Activated naive CD4-positive, alpha-beta T cell treated with anti-CD3 and anti-CD28 coated beads for 36 hours (primary cell): ENCODE measurements at places on chromosomes 3 and 15. TPM values are rescaled to one million over a fixed set of nuclear protein-coding genes. Genes with fewer than 3 reads are reported as not detected.
A peak's percentile ranks its signal among the peaks of the same experiment; 100 is the strongest.

DNA sequence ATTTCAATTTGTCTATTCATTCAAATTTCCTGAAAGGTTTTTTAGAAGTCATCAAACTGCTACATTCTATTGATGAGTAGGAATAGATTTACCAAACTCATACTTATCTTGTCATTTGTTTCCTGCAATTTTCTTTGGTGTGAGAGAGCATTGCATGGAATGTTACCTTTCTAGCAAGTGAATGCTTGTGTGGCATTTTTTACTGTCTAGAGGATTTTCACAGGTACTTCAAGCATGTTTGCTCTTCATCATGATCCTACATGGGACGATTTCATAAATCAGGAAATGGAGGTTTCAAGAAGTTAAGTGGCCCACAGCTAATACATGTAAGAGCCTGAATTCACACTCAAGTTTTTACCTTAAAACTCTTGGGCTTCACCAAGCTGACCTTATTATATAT lies 26.1 kb downstream of the TGFBR2 start:
- DNase-seq: no peak

DNA sequence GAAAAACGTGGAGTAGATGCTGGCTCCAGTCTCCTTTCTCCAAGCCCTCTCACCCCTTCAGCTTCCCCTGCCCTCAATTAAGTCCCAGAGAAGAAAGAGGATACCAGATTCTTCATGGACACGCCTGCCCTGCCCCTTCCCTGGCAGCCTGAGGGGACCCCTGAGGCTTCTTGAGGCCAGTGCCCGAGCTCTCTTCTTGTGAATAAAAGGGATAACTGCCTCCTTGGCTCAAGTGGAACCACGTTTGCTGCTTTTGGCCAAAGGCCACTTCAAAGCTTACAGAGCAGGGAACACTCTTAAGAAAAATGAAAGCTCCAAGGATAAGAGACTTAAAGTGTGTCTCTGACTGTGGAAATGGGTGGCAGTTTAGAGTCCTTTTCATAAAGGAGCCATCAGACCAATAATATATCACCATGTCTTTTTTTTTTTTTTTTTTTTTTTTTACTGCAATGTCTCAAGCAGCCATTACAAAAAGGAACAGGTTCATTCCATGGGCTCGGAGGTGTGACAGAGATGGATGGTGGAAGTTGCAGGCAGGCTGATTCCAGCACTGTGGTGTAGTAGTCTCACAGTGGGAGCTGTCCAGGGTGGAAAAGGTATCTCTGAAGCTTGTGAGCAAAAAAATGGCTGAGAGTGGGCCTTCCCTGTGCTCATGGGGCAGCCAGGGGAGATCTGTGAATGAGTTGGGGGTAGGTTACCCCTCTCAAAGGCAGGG lies 108.8 kb downstream of the SEMA5B start:
- no peak for DNase-seq

DNA sequence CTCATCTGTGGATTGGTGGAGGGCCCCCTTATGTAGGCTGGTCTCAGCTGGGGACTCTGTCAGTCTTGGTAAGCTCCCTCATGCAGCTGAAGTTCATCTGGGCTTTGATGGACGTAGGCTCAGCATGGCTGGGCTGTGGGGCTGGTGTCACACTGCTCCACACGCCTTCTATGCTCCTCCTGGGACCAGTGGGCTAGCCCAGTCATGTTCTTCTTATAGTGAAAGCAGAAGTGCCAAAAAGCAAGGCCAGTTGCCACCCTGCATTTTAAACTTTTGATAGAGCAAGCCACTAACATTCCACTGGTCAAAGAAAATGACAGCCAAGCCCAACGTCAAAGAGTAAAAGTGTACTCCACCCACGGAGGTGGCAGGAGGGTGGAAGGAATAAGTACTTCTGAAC lies 165.5 kb downstream of the MEX3B start:
- no peak for DNase-seq

DNA sequence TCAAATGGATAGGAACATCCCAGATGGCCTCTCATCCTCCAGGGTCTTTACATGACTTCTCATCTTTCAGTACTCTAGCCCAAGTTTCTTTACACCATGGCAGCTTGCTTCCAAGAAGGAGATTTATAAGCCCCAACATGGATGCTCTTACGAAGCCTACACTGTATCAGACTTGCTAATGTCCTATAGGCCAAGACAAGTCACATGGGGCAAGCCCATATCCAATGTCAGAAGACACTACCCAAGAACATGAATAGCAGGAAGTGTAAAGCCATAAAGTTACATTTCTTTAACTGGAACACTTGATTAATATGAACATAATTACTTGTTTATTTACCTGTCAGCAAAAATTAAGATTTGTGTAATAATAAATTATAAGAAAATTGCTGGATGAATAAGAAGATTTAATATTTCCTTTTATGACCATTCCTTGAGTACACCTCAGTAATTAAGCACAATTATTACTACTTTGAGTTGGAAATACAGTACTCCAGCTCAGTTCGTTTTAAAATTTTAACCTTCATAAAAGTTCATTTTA lies 5.1 kb downstream of the SPESP1 start:
- no peak for DNase-seq

DNA sequence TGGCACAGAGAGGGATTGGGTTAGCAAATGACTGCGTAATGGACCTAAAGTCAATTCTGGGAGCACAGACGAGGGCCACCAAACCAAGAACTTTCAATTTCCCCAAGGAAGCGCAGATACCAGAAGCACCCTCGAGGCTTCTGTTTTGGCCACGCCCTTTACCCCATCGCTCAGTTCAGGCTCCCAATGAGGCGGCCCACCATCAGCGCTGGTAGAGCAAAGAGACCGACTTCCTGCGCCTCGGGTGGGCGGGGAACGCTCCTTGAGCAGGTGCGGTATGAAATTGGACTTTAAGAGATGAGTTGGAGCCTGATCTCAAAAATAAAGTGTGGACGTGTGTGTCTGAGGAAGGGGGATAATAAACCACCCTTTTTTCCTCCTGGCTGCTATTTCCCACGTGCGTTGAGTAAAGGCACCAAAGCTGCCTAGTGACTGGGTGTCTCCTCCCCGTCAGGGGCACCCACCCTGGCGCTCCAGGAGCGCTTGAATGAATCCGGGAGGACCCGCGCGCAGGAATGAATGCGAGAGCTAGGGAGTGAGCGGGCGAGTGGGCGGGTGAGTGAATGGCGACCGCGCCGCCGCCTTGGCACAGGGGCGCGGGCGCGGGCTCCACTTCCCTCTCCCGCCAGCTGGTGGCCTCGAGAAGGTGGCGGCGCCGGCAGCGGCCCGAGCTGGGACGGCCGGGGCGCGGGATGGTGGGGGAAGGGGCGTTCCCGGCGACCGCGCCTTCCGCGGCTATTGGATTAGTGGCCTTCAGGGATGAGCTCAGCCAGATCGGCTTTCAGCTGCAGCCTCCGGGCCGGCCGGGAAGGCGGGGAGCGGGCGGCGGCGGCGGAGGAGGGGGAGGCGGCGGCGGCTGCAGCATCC lies at the start of gene SPSB4:
SPSB4 (plus strand) TSS at position 772 of the 867 bp plus-strand sequence. CDS start 14,758 bp downstream, outside the sequence.
- peak; percentile 28 for DNase-seq

DNA sequence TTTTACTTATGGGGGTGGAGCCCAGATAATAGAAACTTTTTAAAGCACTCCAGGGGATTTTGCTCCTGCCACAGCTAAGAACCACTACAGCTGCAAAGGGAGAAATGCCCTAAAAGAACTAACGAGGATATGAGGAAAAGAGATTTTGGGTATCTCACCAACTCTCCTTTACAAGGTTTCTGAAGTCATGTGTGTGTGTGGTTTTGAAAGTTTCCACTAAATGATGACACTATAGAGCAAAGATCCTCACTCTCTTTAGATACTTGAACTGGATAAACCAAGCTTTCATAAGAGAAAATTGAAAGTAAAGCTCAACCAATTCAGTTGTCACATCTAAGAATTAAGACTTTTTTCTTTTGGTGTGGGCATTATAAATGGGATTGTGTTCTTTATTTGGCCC lies 455.3 kb upstream of the ALCAM start:
- no peak for DNase-seq

DNA sequence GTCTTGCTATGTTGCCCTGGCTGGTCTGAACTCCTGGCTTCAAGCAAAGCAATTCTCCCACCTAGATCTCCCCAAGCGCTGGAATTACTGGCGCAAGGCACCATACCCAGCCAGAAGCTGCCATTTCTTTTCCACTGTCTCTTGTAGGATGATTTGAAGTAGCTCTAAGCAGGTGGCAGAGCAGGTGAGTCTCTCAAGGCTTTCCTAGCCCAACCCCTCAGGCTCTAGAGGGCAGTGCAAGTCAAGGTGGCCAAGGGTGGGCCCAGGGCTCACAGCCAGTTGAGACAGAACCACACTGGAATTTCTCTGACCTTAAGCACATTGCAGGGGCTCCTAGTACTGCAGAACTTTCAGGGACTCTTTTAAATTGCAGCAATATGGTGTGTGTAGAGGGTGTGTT lies 15.6 kb upstream of the DAG1 start:
- peak; percentile 30 for DNase-seq

- DNase-seq: peak; percentile 46
Observed at GRCh38 chr3:50604628-50605588, 6.7 kb downstream of the CISH start.

DNA sequence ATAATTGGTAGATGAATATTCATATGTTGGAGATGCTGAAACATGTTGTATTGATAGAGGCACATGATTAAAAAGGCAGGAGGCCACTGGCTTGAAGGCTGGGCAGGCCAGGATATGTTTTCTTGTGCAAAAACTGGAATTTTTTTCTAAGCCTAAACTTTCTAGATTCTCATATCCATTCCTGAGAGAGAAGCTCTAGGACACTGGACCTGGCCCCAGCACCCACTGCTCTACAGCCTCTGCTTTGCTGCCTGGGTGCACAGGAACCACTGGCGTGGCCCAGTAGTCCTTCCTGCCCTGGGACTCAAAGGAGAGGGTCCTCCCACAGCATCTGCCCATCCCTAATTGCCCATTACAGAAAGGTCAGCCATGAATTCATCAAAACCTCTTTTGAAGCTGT lies 58.1 kb upstream of the APEH start:
- no peak for DNase-seq

GRCh38 chr3:2352134-2352762 lies 253.6 kb downstream of the CNTN4 start:
- no peak for DNase-seq

GRCh38 chr15:98958918-98959639 lies 48.5 kb downstream of the PGPEP1L start:
- DNase-seq: no peak

- no peak for DNase-seq
Observed at GRCh38 chr3:13706886-13707285, 158.0 kb downstream of the FBLN2 start.

- DNase-seq: no peak
Observed at GRCh38 chr15:70264738-70265465, 167.2 kb upstream of the TLE3 start.

- DNase-seq: no peak
Observed at GRCh38 chr15:79516155-79516554, 84.0 kb downstream of the MINAR1 start.

CYP1A1 gene
- total RNA-seq: 0.12 TPM

SCAANT1 gene
- total RNA-seq: not detected
